ENCODE measurements at places on chromosomes 3 and 15.

- DNase-seq = no peak
Observed at GRCh38 chr3:27561576-27561975, 77.4 kb upstream of the SLC4A7 start.

GRCh38 chr3:143884861-143885260, 36.6 kb upstream of the SLC9A9 start:
- DNase-seq = no peak

DNA sequence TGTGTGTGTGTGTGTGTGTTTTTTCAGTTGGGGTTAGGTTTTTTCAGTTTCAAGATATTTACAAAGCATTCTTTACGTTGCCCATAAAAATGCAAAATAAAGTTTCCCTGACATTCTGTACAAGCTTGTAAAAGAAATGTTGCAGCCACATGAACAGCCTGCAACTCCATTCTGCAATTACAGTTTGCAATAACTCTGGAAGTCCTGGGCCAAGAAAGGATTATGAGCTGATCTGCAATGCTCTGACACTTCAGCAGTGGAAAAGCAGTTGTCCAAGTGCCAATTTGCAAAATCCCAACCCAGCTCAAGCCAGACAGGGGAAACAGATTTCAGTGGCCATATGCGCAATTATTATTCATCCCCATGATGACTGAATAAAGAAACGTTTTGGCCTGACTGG, 322.1 kb downstream of the MEX3B start:
- DNase-seq = no peak

- DNase-seq = peak; percentile 64
Observed at GRCh38 chr3:67000009-67000408, 1.9 kb downstream of the KBTBD8 start.

DNA sequence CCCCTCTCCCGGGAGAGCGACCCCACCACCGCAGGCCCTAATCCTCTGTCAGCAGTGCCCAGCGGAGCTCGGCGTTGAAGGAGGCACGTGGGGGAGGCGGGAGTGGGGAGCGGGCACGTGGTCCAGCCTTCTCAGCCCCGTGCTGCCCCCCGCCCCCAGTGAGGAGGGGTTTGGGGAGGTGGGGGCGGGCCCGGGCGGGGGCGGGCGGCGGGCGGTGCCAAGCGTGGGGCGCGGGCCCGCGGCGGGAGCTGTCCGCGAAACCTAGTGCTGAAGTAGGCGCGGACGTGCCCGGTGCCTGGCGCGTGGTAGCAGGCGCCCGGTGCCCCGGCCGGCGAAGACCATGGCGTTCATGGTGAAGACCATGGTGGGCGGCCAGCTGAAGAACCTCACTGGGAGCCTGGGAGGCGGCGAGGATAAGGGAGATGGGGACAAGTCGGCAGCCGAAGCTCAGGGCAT, at the start of gene CPLX3:
Gene CPLX3, plus strand, starts transcription at position 264 of the 456 bp plus-strand sequence. Its CDS starts 77 bp downstream, at position 341.
- no peak for DNase-seq

- no peak for DNase-seq
Observed at GRCh38 chr15:40991355-40991754, 38.1 kb downstream of the CHAC1 start.

GRCh38 chr15:33282226-33283020, 28.3 kb upstream of the RYR3 start:
- no peak for DNase-seq

DNA sequence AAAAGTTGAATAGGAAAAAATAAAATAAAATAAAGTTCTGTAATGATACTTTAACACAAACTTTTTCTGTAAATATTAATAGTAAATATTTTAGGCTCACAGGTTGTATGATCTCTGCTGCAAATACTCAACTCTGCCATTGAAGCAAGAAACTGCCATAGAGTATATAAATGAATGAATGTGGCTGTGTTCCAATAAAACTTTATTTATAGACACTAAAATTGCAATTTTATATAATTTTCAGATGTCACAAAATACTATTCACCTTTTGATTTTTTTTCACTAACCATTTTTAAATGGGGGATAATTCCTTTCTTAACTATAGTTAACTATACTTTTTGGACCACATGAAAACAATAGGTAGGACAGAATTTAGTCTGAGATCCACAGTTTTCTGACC, 16.0 kb downstream of the EIF1B start:
- DNase-seq = no peak

GRCh38 chr15:59140422-59141226, 35.7 kb downstream of the CCNB2 start:
- no peak for DNase-seq

Measured in foreskin keratinocyte (primary cell).